ENCODE measurements at places on chromosomes 1 and 21.
A peak's percentile ranks its signal among the peaks of the same experiment; 100 is the strongest.

DNA sequence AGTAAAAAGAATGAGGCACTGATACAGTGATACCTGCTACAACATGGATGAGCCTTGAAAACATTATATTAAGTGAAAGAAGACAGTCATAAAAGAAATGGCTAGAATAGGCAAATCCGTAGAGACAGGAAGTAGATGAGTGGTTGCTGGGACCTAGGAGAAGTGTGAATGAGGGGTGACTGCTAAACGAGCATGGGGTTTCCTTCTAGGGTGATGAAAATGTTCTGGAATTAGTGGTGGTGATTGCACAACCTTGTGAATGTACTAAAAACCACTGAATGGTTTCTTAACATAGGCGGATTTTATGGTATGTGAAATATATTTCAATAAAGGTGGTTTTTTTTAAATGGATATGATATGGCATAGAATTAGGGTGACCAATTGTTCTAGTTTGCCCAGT lies 12.6 kb upstream of the SERINC2 start:
- DNase-seq = peak; percentile 20

- DNase-seq = no peak
Measured at GRCh38 chr1:224526771-224527170, 89.3 kb upstream of the CNIH3 start.

- DNase-seq = peak; percentile 57
Measured at GRCh38 chr21:35149698-35150097, 100.6 kb upstream of the RUNX1 start.

DNA sequence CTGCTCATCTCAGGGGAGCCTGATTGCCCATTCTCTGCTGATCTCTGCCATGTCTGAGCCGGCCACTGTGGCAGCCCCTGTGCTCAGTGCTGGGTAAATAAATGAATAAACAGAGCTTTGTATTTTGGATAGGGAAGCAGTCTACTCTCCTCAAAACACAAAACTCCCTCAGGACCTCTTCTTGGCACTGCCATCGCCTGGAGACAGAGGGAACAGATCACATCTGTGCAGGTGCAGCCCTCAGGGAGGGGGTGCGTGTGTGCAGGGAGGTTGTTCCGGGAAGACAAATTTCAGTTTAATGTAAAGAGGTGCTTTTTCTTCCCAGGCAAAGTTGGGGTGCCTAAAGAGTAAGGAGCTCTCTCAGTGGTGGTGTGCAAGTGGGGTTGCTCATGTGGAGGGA lies 7.7 kb upstream of the FAM167B start:
- DNase-seq = no peak

DNA sequence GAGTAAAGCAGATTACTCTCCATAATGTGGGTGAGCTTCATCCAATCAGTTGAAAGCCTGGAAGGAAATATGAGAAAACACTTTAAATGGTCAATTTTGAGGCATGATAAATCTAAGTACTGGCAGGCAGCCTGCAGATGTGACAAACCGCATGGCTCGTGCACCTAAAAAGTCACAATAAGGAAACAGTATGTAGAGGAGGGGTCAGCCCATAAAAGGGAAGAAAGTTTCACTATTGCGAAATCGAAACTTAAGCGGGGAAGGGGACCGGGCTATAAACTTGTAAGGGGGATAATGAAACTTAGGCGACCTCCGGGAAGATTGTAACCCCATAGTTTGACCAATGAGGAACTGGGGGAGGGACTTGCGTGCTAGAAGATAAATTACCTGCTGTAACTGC lies 109.8 kb downstream of the PLPPR4 start:
- no peak for DNase-seq

DNA sequence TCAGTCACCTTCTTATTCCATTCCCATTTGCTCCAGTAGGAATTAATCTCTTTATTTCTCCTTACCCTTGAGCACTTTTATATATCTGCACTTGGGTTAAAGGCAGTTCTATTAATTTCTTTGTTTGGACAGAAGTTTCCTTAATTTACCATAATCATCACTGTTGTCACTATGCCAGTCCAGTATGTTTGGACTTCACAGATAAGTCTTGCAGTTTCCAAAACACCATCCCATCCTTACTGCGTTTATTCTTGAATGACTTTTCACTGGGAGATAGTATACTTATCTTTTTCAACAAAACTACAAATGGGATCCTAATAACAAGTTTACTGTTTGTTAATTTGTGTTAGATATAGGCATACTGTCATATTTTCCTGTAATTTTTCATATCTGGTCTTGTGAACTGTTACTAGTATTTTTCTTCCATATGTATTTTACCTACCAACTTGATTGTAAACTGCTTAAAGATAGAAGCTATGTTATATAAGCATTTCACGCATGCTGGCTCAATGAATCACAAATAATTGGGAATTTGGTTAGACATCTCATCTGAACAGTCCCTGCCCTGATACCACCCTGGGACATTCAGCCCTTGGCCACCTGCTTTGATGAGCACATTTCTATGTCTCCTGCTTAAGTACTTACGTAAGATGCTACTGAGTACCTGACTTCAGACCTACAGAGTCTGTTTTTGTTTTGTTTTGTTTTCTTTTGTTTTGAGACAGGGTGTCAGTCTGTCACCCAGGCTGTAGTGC lies 78.2 kb downstream of the OLFML2B start:
- DNase-seq = no peak

DNA sequence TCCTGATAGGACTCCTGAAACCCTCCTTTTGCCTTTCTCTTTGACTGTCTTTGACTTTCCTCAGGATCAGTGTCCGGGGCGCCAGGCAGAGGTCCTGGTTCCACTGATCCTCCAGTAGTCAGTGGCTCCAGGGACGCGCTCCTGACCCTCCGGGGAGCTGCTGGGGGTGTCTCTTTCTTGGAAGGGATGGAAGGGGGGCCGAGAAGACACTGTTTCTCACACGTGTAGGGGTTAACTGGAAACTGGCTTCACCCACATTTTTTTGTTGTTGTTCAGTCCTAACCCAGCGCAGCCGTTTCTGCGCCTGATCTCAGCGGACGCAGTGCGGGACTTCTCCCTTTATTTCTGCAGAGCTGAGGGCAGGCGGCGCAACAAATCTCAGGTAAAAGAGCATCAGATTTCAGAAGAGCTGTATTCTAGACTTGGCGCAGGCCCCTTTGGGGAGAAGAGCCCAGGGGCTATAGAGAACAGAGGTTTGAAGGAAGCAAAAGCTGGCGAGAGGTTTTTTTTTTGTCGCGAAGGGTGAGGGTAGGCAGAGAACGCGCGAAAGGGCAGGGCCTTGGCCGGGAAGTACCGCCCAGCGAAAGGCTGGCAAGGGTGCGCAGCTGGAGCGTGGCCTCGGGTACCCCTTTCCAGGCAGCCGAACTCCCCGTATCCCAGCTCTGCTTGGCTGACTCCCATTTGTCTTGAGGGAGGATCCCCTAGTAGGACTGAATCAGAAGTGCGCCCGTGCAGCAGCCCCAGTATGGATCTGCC lies 4.3 kb upstream of the LHX9 start:
- no peak for DNase-seq

- peak; percentile 63 for DNase-seq
Measured at GRCh38 chr1:218463194-218464156, 118.3 kb downstream of the TGFB2 start.

DNA sequence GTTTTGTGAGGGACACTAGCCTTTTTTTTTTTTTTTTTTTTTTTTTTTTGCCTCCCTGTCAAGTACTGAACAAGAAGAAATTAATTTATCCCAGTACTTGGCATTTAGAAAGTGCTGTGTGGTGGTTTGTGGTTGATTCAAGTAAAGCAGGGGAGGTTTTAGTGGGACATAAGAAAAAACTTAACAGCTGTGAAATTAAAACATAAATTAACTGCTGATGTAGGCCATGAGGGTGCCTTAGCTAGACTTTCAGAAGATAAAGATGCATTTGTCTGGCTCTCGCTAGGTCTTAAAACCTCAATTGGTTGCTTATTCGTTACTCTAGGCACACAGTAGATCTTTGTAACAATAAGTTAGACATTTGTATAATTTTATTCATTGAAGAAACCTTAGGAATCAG lies 52.3 kb downstream of the SPATA46 start:
- no peak for DNase-seq

DNA sequence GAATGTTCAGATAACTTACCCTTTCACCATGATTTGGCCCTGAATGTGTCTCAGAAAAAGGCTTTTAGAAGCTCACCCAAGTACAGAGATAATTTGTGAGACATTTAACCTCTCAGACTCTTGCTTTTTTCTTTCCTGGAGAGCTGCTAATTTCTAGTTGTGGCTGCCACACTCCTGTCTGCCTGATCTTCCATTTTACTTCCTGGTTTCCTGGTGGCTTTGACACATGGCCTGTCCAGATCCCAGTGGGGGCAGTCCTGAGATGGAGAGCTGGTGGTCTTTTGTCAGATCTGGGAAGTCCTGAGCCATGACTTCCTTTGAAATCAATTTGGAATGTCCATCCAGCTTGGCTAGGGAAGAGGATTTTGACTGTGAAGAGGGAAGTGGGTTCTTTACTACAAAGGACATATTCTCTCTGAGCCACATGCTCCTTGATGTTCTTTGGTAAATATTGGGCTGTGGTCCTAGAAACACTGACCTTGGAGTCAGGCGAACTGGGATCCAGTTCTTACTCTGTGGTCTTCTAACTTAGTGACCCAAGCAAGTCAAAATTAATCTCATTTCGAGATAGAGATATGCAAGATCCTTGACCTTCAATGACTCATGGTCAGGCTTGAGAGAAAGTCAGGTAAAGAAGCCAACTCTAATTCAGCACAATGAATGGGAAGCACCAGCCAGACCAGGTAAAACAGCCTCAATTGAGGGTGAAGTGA lies 78.0 kb upstream of the HSD17B7 start:
- no peak for DNase-seq

- DNase-seq = no peak
Measured at GRCh38 chr1:214850432-214851050, 232.0 kb upstream of the KCNK2 start.
